ENCODE measurements at places on chromosomes 6 and 20.

DNA sequence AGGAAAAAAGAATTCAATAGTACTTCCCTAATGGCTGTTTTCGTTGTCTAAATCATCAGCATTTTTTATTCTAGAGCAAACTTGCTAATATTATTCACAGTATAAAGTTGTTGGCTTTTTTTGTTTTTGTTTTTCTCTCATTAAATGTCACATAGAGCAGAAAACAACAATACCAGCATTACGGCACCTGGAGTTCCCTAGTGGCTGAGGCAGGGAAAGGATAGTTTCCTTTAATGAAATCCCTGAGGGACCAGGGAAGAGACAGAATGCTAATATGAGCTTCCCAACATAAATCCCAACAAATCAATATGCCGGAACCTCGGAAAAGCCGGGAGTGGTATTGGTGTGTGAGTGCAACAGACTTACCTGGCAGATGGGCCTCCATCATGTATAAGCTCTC, 235.2 kb upstream of the ASCC3 start:
- no peak for DNase-seq

DNA sequence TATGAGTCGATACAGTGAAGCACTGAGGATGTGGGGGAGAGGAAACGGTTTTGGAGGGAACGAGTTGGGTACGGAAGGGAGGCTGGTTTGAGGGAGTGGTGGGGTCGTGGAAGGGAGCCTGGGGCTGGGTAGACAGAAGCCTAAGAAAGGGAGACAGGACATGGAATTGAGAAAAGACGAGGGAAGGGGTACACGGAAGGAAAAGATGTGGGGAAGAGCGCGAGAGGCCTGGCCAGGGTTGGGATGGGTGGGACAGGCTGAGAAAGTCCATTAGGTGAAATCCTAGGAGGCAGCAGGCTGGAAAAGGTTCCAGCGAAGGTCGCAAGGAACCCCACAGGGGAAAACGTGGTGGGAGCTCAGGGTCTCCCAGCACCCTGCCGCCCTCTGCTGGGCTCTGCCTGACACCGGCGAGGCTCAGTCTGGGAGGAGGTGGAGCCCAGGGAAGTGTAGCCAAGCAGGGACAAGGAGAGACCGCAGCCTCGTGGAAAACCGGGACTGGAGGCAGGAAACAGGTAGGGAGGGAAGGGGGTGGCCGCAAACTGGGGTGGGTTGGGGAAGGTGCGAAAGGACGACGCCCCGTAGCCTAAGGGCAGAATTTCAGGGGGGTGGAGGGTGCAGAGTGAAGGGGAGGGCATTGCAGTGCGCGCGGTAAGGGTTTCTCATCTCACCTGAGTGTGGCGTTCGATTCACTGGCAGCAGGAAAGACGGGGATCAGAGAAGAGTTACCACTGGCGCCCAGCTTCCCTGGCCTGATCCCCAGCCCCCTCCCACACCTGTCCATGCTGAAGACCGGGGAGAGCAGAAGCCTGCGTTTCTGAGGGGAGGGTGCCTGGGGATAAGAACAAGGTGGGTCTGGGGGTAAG, 4.3 kb downstream of the GABBR1 start:
- peak; percentile 82 for DNase-seq

DNA sequence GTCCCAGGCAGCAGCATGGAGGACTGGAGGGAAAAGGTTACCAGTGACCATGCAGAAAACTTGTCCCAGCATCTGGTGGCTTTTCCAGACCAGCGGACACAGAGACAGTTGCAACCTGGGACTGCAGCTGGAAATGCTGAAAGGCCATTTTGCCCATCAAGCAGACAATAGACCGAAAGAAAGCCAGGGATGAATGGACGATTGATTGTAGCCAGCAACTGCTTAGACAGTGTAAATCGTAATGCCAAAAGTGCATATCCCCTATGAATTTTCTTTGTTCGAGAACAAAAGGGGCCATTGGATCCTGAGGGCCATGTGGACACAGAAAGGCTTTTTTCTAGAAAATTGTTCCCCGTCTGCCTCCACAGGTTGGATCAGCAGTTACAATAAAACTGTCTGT, 115.7 kb downstream of the MBOAT1 start:
- DNase-seq = no peak

DNA sequence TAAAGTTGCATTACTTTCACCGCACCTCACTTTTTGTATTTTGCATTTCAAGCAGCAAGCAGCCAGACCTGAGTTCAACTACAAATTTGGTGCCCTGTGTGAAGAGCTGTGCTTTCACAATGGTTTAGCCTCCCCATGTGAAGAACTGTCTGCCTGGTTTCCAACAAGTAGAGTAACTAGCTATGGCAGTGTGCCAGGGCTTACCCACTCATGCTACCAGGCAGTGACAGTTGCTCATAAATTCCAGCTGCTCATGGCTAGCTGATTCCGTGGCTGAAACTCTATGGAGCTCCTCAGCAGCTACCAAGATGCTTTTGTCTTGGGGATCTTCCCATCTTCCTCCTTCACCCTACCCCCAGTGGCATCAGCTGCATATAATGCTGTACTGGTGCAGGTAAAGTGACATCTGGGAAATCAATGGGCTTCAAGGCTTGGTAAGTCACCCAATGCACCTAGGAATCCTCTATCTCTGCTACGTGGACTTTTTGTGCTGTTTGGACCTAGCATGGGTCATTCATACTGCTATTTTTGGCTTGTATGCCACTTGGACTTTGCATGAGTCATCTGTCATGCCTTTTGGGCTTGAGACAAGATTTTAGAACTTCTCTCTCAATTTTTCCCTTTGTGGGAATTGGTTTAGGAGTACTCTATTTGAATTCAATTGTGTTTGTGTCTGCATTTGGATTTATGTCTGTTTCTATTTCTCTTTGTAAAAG, 176.5 kb upstream of the GJE1 start:
- no peak for DNase-seq

DNA sequence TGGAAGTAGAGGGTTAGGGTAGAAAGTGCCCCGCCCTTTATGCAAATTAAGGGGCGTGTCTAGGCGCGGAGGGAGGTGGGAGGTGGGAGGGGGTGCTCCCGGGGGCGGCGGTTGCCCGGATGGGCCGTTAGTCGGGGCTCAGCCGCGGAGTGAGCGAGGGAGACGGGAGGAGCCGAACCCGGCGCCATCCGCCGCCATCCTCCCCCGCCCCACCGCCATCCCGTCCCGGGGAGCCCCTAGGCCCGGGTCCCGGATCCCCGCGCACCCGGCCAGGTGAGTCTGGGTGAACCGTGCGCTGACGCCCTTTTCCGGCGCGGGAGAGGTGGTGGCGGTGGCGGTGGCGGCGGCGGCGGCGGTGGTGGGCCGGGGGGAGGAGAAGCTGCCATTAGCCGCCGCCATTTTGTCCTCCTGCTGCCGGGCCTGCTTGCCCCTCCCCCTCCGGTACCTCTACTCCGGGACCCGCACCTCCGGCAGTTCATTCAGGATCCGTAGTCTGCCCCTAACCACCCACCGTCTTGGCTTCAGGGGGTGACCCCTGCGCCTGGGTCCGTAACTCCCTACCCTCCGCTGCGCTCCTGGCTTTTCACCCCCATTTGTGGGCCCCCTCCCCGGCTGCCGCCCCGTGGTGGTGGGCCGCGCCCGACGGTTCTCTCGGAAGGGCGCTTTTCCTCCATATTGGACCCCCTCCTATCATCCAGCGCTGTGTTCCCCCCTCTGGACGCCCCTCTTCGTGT, at the start of gene PRRC2A:
TSS of gene PRRC2A (plus strand) at position 130 of the 734 bp plus-strand sequence. CDS start 2,075 bp downstream, outside the sequence.
- peak; percentile 76 for DNase-seq

DNA sequence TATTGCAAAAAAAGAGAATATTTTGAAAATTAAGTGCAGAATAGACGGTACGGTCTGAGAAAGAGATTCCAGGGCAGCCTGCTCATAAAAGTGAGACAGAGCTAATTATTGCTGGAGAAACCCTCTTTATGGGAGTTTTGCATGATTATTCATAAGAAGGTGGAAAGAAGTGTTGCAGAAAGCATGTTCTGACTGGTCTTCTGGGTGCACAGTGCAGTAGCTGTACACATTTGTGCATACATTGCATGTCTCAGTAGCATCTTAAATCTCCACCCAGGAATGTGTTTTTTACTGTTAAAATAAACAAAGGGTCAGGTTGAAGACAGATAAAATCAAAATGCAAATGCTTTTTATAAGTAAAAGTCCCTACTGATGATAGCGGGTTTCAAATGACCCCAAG, 1813.6 kb upstream of the DEFB115 start:
- DNase-seq = no peak

DNA sequence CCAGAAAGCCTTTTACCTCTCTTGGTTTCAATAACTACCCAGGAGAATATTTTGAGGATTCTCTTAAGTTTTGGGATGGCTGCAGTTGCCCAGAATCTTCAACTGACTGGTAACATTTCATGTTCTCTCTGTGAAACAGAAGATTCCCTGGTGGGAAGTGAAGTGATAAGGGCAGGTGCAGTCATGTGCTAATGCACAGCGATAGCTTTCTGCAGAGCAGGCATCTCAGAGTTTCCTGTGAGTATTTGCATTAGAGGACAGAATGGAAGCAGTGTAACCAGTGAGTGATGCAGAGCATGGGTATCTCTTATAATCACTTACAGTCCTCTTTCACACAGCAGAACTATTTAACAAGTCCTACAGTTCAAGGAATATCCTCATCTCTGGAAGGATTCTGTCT, 76.1 kb downstream of the HCRTR2 start:
- no peak for DNase-seq

- DNase-seq = no peak
These were observed 29.1 kb downstream of the TRAM2 start for GRCh38 chr6:52547647-52548352.

- DNase-seq = peak; percentile 83
These were observed 23.0 kb upstream of the BMP5 start for GRCh38 chr6:55898342-55898741.

DNA sequence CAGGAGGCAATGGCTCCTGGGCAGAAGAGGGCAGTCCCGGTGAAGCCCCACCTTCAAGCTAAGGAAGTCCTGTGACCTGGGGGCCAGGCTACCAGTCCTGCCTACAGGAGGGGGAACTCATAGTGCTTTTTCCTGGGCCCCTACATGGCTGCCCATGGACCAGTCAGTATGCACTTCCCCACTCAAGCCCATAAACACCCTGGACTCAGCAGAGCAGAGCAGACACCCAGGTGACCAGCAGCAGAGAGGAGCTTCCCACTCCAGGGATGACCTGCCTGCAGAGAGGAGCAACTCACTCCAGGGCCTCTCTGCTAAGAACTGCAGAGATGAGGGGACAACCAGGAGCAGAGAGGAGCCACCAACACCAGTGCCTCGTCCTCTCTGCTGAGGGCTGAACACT, 14.3 kb upstream of the ABCC10 start:
- no peak for DNase-seq

DNA sequence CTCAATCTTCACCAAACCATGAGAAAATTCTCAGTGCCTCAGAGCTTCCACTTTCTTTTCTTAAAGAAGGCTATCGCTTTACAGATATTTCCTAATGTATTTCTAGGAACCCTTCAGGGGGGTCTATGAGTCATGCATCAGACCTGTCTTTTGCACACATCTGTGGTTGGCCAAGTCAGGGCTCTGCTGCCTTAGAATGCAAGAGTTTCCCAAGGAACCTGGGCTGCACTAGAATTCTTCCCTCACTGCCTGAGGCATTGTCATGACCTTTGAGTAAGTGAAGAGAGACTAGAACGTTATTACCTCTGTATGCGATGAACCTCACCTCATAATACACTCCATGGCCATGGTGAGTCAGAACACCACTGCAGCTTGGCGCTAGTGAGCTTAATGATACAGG, 365.0 kb upstream of the ID4 start:
- DNase-seq = no peak

- no peak for DNase-seq
These were observed 192.8 kb downstream of the CLIC5 start for GRCh38 chr6:45822873-45823272.

DNA sequence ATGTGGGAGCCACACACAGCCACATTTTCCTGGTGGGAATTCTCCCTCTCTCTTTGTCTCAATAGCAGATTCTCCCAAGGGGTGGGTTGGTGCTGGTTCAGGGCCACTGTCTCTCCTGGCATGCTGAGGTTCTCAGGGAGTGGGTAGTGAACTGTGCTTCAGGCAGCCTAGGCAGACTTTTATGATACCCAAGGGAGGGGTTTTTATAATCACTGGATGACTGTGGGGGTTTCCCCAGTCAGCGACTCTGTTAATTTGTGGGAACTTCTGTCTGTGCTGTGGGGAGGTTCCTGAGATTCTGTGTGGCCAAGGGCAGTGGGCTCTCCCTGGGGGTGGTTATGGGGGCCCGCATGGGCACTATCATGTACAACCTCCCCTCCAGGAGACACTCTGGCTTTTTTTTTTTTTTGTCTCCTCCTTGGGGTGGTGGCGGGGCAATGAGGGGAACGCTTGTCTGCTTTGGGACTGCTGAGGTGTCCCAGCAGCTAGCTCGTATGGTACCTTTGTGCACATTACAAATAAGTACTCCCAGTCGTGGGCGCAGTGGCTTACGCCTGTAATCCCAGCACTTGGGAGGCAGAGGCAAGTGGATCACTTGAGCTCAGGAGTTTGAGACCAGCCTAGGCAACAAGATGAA, 10.0 kb downstream of the PTK7 start:
- no peak for DNase-seq

GRCh38 chr6:153129873-153130514, 1.1 kb downstream of the RGS17 start:
- peak; percentile 22 for DNase-seq

DNA sequence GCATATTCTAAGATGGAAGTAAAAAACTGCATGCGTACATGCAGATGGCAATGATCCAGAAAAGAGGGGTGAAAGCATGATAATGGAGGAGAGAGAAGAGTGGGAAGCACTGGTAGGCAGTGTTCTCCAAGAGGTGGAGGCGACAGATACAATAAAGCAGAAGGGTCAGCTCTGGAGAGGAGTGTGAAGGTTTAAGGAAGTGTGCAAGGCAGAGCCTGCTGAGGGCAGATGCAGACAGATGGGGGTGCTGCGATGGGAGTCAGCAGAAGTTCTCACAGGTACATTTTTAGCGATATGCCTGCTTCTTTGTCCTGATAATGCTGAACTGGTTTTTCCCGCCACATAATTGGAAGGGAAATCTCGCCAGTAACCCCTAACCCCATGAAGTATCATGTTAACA, 81.1 kb upstream of the C6orf118 start:
- DNase-seq = no peak

GRCh38 chr6:17542243-17542642, 57.9 kb upstream of the FAM8A1 start:
- no peak for DNase-seq

- no peak for DNase-seq
These were observed 83.6 kb downstream of the PLEKHG1 start for GRCh38 chr6:150683320-150683719.

DNA sequence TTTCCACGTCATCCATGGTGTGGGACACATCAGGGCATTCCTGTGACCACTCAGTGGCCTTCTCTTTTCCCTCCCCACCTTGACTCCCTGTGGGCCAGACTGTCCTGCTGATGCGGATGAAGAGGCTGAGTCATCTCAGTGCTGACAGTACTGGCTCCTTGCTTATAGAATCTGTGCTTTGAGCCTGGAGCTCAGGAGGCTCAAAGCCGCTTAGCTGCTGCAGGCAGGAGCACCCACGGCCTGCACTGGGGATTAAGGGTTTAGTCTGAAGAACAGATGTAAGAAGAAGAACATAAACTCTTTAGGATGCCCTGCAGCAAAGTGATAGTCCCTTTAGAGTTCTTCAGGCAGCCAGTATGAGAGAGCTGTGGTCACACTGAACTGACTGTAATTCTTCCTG, 642.0 kb upstream of the CHD6 start:
- DNase-seq = no peak

GRCh38 chr6:32085759-32086459, 23.2 kb downstream of the TNXB start:
- DNase-seq = no peak
